ENCODE measurements at places on chromosomes 5 and 9.
A peak's percentile ranks its signal among the peaks of the same experiment; 100 is the strongest.

DNA sequence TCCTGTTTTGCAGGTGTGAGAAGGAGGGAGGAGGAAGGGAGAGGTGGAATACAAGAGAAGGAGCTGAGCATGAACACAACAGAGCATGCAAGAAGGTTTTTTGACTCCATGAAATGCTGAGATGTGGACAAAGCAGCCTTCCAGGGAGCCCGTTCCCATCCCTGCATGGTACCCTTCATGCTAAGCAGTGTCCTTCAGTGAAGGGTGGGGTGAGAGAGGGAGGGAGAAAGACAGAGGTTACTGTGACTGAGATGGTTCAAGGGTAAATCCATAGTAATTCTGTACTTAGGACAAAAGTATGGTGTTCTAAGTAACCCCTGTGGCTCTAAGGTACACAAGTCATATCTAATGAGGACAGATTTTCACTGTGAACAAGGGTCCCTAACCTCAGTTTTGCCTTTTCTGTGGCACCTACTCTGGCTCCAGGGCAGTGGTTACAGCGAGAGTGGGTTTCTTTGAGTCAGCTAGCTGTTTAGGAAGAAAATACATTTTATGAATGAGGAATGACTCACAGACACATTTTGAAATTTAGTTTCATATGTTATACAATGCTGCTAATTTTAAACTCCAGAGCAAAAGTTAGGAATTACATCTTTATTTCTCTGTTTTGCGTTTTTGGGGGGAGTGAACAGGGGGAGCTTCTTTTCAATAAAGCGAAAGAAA, 184.9 kb upstream of the SLC12A2 start:
- no peak for DNase-seq

DNA sequence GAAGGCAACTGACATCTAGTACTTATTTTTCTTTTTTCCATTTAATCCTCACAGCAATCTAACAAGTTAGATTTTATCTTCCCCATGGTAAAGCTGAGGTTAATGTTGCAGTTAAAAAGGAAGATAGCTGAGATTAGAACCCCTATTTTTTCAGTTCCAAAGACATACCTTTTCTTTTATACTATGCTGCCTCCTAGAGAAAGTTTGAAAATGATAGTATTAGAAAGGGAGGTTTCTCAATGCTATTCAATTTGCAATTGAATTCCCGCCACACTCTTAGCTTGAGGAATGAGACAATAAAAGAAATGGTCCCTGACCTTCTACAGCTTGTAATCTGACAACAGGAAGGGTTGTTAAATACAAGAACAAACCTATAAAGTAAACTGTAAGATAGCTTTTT, 195.9 kb upstream of the TRIM32 start:
- DNase-seq, result no peak

DNA sequence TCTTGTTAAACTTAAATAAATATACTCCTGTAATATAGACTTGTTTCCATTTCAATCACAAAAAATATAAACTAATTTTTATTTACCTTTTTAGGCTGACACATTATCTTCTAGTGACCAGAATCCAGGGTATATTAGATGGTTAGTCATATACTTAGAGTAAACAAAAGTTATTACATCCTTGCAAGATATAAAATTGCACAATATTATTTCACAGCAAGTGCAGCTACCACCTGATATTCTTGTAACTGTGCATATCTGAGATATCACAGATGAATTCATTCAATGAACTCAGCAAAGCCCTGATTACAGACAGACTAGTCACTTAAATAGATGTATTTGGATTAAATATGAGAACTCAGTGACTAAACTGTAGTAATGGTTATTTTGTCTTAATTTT, 25.6 kb upstream of the ARRDC3 start:
- DNase-seq, result no peak

GRCh38 chr9:133540698-133541025, 6.2 kb downstream of the ADAMTSL2 start:
- peak; percentile 68 for DNase-seq

GRCh38 chr5:132662925-132663770, 5.2 kb downstream of the IL13 start:
- DNase-seq, result peak; percentile 48

GRCh38 chr9:112608851-112609250, 109.1 kb downstream of the INIP start:
- DNase-seq, result no peak

- no peak for DNase-seq
These were observed 99.3 kb downstream of the AMBP start for GRCh38 chr9:113978725-113979342.

- DNase-seq, result no peak
These were observed 10.9 kb upstream of the NDFIP1 start for GRCh38 chr5:142097681-142098080.

DNA sequence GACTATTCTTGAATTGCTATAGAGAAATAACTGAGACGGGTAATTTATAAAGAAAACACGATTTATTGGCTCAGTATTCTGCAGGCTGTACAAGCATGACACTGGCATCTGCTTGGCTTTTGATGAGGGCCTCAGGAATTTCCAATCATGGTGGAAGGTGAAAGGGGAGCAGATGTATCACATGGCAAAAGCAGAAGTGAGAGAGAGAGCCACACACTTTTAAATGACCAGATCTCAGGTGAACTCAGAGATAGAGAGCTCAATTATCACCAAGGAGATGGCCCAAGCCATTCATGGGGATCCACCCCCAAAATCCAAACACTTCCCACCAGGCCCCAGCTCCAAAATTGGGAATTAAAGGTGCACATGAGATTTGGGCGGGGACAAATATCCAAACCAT, 15.3 kb downstream of the GABRA1 start:
- no peak for DNase-seq

- DNase-seq, result no peak
These were observed 4.3 kb downstream of the CD74 start for GRCh38 chr5:150408231-150408943.

GRCh38 chr5:139194486-139194885, 3.7 kb downstream of the SIL1 start:
- DNase-seq, result no peak

DNA sequence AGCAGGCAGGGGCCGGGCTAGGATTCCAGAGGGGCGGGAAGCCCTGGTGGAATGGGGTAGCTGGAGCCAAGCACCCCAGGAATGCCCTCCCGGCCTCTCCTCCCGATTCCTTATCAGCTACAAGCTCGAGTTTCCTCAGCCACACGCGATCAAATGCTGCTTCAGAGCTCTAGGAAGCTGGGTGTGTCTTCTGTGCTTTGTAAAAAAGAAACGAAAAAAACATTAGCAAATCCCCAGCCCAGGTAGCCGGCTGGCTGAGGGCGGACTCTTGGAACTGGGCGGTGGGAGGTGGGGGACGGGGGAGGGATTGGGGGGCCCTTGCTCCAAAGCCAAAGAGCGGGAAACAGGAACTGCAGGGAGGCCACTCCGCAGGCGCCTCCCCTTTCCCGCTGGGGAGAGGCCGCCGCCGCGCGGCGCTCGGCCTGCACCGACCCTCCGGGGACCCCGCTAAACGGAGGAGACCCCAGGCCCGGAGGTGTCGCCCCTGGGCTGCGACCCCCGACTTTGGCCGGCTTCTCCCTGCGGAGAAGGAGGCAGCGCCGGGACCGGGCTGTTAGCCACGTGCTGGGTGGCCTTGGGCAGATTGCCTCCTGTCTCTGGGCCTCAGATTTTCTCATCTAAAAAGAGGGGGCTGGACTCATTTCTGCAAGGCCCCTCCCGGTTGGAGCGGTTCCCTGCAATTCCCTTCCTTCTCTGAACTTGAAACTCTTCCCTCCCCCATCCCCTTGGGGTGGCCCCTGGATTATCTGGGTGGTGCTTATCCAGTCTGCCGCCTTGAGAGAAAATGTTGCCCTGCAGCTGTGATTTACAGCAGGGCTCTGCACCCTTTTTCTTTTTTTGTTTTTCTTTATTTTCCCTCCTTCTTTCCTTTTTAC, 40.9 kb upstream of the FABP6 start:
- peak; percentile 85 for DNase-seq

- DNase-seq, result no peak
These were observed 24.2 kb downstream of the DAP start for GRCh38 chr5:10736808-10737207.

DNA sequence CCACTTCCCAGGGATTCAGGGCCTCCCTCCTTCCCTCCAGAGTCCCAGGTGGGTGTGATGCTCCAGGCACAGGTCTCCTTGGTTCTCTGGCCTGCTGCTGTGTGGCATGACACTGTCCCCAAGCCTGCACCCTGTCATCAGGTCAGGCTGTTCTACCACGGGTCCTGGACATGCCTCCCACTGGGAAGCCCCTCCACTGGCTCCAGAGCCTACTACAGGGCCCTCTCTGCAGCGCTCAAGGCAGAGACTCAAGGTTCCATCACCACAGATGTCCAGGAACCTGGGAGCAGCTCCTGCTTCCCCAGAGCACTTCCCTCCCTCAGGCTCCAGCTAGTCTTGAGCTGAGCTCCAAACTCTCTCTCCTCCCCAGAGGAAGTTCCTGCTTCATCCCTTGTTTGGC, 237.3 kb downstream of the PBX3 start:
- no peak for DNase-seq

GRCh38 chr5:134149571-134150303, 27.0 kb downstream of the SKP1 start:
- DNase-seq, result no peak

GRCh38 chr5:113102121-113102531, 125.5 kb downstream of the DCP2 start:
- no peak for DNase-seq

DNA sequence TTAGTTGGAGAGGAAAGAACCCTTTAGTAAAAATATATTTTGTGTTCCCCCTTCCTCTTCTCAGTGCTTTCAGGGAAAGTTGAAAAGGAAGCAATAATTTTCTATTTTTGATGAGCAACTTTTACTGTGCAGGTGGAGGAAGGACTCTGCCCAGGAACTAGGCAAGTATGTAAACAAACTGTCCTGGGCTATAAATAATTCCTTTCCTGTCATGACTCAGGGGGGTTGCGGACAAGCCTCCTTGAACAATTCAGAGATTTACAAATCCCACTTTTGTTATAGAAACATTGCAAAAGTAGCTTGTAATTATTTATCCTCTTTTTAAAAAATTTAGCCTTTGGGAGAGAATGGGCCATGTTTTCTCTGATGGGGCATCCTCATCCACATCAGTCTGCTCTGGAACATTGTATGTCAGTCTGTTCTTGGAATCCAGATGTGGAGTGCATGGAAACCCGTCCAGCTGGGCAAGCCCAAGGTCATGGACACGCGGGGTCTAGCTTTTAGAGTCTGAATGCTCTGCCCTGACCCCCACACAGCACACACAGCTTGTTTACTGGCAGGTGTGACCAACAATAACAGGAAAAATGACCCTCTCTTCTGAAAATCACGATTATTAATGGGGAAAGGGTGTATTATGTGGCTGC, 127.6 kb downstream of the GADD45G start:
- no peak for DNase-seq

- no peak for DNase-seq
These were observed 49.2 kb upstream of the NEK6 start for GRCh38 chr9:124208571-124208970.

DNA sequence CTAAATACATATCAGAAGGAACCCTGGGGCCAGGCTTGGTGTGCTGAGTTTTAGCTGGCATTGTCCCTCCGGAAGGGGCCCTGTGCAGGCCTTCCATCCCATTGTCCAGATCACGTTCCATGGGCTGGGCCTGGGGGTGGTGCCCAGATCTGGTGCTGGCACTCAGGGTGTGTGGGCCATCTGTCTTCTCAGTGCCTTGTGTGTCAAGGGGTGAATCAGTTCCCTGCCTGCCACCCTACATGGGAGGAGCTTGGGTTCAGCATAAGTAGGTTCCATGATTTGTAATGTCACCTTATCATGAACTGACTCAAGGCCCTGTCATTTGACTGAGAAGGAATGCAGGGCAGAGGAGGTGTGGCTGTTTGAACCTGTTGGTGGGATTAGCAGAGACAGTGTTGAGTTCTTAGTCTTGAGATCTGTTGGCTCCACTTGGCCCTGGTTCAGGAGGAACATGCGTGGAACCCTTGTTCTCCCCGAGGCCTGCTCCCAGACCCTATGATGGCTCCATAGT, 176.8 kb downstream of the MACROH2A1 start:
- DNase-seq, result no peak

DNA sequence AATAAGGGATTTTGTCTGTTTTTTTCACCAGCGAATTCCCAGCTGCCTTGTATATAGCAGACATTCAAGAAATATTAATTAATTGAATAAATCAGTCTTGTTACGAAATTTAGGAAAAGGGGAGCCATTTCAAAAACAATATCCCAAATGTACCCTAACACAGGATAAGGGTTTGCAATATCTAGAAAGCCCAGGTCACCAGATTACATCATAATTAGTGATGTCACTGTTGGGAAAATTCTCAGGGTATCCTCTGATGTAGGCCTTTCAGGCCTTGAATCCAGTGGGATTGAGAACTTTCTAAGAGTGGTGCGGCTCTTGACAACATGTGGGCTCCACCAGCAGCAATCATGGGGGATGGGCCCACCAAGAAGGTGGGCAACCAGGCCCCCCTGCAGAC, at the start of gene ACTL7A:
Gene ACTL7A (plus strand): TSS at position 270 of the 400 bp plus-strand sequence. CDS start 57 bp downstream, at position 327.
- DNase-seq, result no peak

DNA sequence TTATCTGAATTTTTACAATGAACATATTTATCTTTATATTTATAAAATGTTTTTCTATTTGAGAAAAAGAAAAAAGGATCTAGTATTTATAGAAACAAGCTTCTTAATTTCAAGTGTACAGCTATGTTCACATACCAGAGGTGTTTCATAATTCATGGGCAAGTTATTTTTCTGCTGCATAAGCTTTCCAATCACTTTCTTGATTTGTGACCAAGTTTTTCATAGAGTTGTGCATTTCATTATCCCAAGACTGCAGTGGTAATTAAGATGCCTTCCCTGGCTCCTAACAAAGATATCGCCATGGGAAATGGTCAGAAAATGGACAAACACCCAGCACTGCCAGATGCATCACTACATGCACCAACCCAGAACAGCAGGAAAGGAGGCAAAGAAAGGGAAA, 124.6 kb downstream of the GNAQ start:
- DNase-seq, result no peak

- no peak for DNase-seq
These were observed 72.4 kb downstream of the PDZD2 start for GRCh38 chr5:31711363-31711762.

DNA sequence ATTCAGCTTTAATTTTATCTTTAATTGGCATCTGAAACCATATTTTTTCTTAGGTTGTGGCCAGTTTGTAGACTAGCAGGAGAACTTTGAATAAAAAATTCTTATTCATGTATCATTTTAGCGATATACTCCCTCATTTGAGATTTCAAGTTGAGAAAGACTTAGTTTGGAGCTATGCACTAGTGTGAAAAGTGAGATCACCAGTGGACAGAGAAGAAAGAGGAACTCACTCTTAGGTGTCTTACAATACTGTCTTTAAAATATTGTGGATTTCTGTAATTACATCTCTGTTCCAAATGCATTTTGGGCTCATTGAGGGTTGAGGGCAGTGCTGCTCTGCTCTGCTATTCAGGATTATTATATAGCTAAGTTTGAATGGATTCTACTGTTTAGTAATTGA, 54.7 kb downstream of the NAA35 start:
- DNase-seq, result no peak

- no peak for DNase-seq
These were observed 66.5 kb downstream of the LHX2 start for GRCh38 chr9:124077915-124078572.

Measured in iPS-NIHi11 (cell line).